ENCODE measurements at places on chromosomes 7 and 10. TPM values are rescaled to one million over a fixed set of nuclear protein-coding genes. Genes with fewer than 3 reads are reported as not detected.
A peak's percentile ranks its signal among the peaks of the same experiment; 100 is the strongest.

DNA sequence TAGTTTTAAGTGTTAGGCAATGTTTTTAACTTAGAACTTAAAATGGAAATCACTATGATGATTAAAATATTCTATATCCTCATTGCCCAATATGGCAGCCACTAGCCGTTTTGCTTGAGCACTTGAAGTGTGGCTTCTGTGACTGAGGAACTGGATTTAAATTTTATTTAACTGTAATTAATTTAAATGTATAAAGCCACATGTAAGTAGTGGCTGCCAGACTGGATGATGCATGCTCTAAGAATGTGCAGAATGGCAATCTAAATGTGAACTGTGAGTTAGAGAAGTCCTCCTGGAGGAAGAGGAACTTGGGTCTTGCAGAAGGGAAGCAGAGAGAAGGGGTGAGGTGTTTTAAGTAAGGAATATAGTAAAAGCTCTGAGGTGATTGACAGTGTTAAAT, 451.4 kb downstream of the SUGCT start:
- DNase-seq: no peak

DNA sequence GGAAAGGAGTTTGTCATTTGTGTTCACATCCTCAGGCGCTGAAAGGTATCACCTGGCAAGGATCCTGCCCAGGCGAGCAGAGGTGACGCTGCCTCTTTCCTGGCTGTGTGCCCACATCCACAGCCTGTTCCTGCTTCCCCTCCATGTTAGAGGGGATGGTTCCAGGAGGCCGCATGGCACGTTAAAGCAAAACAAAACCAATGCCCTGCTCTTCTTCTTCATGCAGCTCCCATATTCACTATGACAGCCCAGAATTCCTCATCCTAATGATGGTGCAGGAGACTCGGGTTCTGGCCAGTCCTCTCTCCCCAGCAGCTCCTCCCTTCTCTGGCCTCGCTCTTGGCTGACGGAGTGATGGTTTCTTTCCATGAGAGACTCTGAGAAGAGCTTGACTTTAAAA, 678.5 kb upstream of the ANKRD30A start:
- no peak for DNase-seq

FOXI2 gene
- 1.2 TPM for total RNA-seq

DENND2A gene
- 11.9 TPM for total RNA-seq

KAZALD1 gene
- 22.0 TPM for total RNA-seq

NFE2L3 gene
- total RNA-seq: 69.0 TPM

CTTNBP2 gene
- 11.4 TPM for total RNA-seq

SNX10 gene
- total RNA-seq: 16.2 TPM

DNA sequence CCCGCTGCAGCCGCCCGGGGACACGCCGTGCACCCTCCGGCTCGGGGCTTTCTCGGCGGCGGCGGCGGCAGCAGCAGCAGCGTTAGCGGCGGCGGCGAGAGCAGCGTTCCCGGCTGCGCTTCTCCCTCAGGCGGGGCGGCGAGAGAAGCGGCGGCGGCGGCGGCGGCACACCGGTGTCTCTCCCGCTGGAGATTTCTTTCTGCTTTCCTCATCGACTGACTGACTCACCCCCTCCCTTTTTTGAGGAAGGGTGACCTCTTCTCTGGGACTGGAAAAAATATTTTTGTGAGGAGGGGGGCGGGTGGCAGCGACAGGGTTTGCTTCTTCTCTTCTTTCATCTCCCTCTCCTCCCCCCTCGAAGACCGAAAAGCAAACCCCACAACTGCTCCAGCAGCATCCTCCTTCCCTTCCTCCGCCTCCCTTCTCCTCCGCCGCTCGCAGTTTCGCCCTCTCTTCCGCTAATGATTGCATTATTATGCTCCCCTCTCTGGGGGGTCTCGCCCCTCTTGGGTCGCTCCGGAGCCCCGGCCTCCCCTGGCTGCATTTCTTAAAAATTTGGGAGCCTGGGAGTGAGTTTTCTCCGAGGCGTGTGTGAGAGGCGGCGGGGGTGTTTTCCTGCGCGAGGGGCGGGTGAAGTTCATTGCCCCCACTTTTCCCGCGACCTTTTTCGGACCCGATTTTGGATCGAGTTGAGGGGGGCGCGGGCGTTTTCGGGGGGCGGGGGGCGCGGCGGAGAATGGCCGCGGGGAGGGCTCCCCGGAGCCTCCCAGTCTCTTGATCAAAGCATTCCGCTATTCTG, 411 bp downstream of the AUTS2 start:
- peak; percentile 75 for DNase-seq

GRCh38 chr7:130960208-130960988, 226.4 kb upstream of the KLF14 start:
- DNase-seq: no peak

ZFYVE27 gene
- 19.2 TPM for total RNA-seq

GRCh38 chr10:117801691-117802090, 245.1 kb downstream of the RAB11FIP2 start:
- no peak for DNase-seq

- DNase-seq: peak; percentile 96
These were observed 988 bp upstream of the EN2 start for GRCh38 chr7:155456738-155457543.

- DNase-seq: no peak
These were observed 8.6 kb upstream of the ADRB1 start for GRCh38 chr10:114034923-114035645.

DNA sequence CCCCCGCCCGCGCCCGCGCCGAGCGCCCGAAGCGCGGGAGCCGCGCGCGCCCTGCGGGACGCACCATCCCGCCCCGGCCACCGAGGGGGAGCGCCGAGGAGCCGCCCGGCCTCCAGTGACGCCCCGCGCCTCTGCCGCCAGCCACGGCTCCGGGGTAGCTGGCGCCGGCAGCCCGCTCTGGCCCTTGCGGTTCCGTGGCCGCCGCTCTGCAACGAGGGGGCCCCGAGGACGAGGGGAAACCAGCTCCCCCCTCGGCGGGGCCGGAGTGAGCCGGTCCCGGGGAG, at the start of gene PAXIP1:
Gene PAXIP1, minus strand, starts transcription at position 33 of the 284 bp plus-strand sequence. CDS start 195 bp downstream, outside the sequence.
- no peak for DNase-seq

- no peak for DNase-seq
These were observed 31.6 kb downstream of the TMEM120A start for GRCh38 chr7:75962607-75963380.

DNA sequence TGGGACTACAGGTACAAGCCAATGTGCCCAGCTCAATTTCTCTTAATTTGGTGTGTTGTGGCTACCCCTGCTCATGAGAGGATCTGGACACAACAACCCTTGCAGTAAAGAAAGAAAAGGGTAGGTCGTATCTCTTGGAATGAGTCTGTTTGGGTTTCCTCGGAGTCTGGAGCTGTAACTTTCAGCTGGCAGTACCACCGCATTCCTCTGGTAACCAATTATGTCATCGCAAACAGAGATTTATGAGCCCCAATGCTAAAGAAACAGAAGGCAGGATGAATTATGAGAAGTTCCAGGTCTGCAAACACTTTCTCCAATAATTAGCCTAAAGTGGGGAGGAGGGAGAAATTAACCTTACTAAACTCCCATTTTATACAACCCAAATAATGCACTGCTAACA, 186.6 kb upstream of the NRP1 start:
- DNase-seq: no peak

DNA sequence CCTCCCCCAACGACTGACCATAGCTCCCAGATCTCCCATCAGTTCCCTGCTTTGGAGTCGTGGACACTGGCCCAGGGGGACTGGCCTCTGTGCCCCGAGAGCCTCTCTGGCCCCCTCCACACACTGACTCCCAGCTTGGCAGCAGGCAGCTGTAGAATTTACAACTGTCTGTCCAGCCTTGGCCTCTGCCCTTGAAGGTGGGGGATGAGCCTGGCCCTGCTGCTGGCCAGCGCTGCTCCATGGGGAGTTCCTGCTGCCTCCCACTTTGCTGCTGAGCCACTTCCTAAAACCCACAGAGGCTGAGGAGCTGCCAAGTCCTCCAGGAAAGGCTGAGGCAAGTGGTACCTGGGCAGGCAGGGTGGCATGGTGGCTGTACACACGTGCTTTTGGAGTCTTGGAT, 147.1 kb downstream of the WDR11 start:
- no peak for DNase-seq

- DNase-seq: no peak
These were observed 34.1 kb downstream of the NUB1 start for GRCh38 chr7:151375530-151376217.

DNA sequence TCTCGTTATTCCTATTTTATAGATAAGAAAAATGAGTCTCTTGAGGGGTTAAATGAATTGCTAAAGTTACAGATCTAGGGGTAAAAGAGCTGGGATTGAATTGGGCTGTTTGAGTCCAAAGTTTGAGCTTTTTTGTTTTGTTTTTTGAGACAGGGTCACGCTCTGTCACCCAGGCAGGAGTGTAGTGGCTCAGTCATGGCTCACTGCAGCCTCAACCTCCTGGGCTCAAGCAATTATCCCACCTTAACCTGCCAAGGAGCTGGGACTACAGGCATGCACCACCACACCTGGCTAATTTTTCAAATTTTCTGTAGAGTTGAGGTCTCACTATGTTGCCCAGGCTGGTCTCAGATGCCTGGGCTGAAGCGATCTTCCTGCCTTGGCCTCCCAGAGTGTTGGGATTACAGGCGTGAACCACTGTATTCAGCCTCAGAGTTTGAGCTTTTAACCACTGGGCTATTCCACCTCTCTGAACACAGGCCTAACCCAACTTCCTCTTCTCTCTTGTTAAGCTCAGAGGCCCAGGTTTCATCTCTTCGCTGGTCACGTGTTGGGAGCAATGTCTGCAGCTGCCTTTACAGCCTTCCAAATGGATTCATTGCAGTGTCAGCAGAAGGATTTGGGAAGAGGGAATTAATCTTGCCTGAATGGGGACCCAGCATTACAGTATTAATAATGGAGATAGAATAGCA, 8.0 kb downstream of the SUFU start:
- DNase-seq: no peak

GRCh38 chr7:8114175-8114574, 145.6 kb downstream of the GLCCI1 start:
- no peak for DNase-seq

FAM237B gene
- not detected for total RNA-seq

GRCh38 chr10:33290321-33291052, 44.0 kb downstream of the NRP1 start:
- DNase-seq: no peak

DNA sequence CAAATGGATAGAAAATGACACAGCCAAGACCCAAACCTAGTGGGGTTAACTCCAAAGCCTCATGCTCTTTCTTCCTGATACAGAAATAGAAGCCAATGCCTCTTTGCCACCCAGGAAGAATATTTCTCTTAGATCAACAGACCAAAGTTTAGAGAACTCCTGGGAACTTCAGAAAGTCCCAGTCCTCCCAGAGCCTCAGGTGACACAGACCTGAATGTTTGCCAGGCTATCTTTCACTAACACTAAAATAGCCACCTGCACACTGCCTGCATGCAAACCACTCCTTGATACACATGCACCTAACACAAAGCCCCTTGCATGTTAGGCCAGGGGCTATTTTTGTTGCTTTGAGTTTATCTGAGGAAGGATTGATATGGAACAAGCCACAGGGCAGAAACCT, 27.7 kb downstream of the LSM5 start:
- DNase-seq: no peak

C7orf57 gene
- total RNA-seq: 0.85 TPM

CELF2 gene
- total RNA-seq: 8.5 TPM

OR2A42 gene
- not detected for total RNA-seq

DNA sequence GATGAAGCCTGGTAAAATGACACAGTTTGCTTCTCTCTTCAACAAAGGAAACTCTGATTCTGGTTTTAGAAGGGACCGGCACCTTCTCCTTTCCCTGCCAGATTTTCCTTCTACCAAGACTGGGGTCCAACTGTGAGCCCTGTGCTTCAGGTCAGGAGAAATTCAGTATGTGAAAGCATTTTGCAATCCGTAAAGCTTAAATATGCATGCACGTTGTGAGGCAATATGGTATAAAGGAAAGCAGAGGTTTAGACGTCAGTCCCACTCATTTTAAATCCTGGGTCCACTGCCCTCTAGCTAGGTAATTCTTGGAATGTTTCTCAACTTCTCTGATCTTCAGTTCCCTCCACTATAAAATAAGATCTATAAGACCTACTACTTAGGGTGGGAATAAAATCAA, 359.0 kb upstream of the NPSR1 start:
- no peak for DNase-seq

- DNase-seq: no peak
These were observed 274.4 kb downstream of the KIF20B start for GRCh38 chr10:89975771-89976170.
